Stimulated activated CD8-positive, alpha-beta memory T cell treated with anti-CD3 and anti-CD28 coated beads, Interleukin-15, amount 100 ng/mL, for 48 hours (primary cell): ENCODE measurements at places on chromosomes 7 and 10.

GRCh38 chr10:84567133-84567532 lies 238.7 kb downstream of the CCSER2 start:
- no peak for DNase-seq

DNA sequence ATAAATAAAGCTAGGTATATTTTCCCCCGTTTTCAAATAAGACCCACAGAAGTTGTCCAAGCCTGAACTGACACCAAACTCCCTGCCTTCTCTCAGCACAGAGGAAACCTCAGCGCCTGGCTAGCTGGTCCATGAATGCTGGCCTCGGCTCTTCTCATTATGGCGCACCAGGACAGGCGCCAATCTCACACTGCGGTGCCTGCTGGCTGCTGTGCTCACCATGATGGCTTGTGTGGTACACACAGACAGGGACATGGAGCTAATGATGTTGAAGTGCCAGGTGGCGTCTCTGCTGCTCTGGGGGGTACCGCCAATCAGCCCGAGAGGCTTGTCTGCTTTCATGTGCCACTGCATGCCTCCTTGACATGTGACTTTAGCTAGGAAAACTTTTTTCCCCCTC lies 43.2 kb upstream of the USP6NL start:
- no peak for DNase-seq

DNA sequence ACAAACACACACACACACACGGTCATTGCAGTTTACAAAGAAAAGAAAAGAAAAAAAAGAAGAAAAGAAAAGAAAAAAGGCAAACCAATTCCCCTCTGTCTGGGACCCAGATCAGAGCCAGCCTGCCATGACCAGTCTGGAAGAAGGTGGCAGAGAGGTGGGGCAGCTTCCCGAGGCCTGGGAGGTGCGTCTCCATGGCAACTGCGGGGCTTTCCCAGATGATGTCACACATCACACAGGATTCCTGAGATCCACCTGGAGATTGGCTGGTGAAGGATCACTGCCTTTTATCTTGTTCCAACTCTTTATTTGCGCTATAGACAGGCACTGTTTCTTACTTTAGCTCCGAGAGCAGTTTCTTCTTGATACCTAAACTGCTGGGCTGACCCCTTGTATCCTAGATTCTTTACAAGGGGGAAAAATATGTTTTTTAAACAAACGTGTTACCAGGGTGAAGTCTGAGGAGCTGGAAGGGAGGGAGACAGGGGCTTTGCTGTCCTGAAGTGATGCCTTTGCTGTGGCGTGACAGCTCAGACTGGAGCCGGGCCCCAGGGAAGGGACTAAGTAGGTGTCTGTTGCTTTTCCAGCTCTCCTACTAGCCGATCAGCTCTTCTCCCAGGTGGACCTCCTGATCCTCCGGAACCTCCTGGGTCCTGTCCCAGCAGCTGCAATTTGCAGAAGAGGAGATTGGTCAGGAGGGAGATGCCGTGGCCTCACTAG lies 298.5 kb downstream of the KLF6 start:
- DNase-seq = no peak

- DNase-seq = peak; percentile 95
Observed at GRCh38 chr7:601595-602340, 82.1 kb upstream of the PDGFA start.

- no peak for DNase-seq
Observed at GRCh38 chr10:2650328-2650727, 417.0 kb upstream of the PFKP start.
